ENCODE measurements at places on chromosomes 2 and 18. TPM values are rescaled to one million over a fixed set of nuclear protein-coding genes. Genes with fewer than 3 reads are reported as not detected.

- DNase-seq = no peak
These were observed 782 bp downstream of the COL6A3 start for GRCh38 chr2:237412988-237413776.

DNA sequence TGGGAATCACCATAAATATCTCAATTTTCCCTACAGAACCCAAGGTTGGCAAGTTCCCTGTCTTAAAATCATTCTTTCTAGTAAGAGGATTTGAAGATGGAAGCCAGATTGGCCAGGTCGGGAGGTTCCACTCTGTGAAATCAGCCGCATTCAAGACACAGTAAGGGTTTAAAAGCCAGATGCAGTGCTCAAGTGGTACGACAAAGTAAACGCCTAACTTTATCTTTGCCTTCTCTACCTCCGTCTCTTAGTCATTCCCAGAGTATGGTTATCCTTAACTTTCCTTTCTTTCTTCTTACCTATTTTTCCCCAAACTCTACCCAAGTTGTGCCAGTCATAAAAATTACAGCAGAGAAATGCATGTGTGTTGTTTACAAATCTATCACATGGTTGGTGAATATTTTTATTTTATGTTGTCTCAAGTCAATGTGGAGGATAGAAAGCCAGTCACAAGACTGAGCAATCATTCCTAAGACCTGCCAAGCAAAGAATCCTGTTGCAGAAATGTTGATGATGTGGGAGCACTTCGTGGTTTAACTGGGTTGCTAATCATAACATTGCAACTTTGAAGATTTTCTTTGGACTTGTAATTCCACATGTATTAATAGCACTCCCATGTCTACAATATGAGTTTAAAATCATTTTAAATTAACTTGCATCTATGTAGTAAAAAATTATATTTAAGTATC lies 62.6 kb downstream of the SLC40A1 start:
- no peak for DNase-seq

DNA sequence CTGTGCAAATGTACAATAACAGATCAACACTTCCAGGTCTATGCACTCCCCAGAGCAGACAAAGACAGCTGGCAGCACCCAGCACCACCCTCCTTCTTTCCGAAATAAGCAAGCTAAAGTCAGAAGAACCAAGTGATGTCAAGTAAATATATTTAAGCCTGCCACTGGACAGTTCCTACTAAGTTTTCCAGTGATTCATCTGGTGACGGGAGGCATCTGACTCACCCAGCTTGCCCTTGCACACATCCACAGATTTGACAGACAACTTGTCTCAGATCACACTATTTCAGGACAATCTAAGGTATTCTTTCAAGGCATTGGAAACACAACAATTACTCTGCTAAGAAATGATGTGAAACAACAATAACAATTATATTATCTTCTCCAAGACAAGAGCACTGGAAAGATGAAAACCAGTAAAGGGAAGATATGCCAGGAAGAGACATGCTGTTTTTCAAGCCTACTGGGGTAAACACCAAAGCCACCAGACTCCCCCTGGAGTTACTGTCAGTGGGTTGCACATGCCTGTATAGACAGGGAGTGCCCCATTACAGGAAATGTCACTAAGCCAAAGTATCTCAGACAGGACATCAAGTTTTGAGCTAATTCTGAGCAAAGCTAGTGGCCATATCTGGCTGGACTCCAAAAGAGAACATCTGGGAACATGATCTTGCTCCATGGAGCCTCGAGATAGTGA lies 287.9 kb upstream of the KLHL29 start:
- DNase-seq = no peak

- DNase-seq = no peak
These were observed 40.1 kb downstream of the RASGRP3 start for GRCh38 chr2:33516456-33516995.

DNA sequence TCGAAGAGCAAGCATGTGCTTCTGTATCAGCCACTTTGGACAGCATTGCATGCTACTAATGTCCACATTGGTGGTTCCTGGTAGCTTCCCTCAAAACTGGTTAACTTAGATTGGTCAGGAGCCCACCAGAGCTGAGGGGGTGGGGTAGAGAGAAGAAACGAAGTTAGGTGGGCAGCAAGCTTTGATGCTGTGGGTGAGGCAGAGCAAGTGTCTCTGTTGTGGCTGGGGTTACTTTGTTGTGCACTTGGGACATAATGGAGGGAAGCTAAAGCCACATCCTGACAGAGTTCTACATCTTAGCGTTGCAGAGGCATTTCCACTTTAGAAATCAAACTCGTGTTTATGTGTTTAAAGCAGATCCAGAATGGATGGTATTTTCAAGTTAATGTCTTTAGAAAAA lies 82.7 kb downstream of the FAM168B start:
- no peak for DNase-seq

- no peak for DNase-seq
These were observed 50.0 kb downstream of the MYO3B start for GRCh38 chr2:170227951-170228350.

GRCh38 chr2:129319422-129319717 lies 660.1 kb upstream of the RAB6C start:
- no peak for DNase-seq

DNA sequence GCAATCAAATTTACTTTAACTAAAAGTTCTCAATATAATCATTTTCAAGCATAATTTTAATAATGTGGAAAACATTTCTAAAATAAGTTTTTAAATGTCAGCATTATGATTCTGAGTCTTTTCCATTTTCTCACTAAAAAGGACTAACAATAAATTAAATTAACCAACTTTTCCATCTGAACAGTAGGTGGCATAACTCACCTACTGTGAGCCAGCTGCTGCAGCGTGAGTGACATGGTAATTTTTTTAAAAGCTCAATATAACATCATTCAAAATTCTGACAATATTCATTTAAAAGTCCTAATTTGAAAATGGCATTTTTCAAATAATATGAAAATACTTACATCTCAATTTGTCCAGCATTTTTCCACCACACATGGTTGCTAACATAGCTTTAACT lies 66.5 kb downstream of the DTNB start:
- DNase-seq = no peak

IL18R1 gene
- total RNA-seq = 5.2 TPM

DNA sequence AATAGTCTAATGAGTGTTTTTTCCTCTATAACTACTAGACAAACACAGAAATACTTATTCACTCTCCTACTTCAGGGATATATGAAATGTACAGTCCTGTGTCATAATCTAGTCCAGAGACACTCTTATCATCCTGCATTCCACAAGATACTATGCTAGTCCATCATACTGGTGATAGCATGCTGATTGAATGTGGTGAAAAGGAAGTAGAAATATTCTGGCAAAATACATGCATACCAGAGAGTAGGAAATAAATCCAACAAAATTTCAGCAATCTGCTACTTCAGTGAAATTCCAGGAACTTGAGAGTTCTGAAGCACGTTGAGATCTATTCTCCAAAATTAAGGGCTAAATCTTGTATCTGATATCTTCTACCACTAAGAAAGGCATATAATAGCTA lies 353.9 kb downstream of the PID1 start:
- DNase-seq = no peak

DNA sequence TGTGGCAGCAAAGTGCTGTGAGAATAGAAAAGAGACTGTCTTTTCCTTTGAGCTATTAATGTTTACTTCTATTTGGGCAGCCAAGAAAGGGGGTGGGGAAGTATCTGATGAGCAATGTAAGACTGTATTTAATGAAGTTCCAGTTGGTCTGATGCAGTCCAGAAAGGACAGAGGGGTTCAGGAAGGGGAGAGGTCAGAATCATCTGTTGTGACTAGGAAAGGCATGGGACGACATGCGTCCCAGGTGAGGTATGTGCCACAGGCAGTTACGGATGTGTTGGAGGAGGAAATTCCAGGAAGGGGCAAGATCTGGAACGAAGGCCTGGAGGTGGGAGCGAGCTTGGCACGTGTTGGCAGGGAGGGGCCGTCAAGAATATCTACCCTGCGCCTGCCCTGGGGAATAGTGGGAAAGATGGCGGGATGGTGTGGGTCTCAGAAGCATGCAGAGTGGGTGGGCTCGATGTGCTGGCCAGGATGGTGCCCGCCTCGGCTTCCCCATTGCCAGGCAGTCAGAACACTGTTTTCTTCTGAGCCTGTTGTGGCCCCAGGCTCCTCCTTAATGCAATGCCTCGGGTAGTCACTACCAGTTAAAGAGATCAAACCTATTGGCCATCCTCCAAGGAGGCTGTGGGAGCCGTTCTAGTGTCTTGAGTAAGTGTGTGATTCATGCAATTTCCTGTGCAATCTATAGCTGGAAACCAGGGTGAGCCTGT lies 57.8 kb upstream of the TXNDC2 start:
- no peak for DNase-seq
